ENCODE measurements at places on chromosomes 2 and 18. TPM values are rescaled to one million over a fixed set of nuclear protein-coding genes. Genes with fewer than 3 reads are reported as not detected.

DNA sequence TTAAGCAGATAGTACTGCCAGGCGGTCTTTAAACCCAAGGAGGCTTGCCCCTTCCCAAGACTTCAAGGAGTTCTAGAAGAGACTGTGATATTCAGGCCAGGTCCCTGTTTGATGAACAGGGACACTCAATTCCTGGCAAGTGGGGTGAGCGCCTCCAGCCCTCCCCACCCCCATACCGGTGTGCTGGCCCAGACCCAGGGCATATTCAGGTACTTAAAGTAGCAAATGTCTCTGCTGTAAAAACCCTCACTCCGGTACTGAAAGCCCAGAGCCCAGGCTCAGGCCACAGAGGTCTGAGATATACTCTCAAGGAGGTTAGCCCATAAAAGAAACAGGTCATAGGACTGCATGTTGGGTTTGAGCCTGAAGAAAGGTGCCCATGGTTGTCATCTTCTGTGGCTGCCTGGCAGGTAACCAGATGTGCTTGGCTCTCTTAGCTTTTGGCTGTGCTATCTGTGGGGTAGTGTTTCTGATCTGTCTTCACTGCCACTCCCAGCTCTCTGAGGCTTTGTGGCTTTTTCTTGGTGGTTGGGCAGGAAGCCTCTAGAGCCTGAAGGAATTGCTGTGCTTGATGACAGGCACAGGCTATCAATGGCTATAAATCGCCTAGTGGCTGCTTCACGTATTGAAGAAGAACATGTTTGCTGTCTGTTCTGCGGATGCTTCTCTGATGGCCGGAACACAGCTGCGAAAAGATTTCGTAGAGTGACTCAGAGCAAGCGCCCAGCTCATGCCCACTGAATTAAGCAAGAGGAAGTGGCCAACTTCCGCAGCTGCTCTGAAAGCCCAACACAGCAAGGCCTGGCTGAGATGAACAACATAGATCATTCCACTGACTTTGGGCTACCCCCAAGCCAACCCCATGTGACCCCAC is 63.3 kb upstream of the ALPP start:
- peak; percentile 46 for DNase-seq

DNA sequence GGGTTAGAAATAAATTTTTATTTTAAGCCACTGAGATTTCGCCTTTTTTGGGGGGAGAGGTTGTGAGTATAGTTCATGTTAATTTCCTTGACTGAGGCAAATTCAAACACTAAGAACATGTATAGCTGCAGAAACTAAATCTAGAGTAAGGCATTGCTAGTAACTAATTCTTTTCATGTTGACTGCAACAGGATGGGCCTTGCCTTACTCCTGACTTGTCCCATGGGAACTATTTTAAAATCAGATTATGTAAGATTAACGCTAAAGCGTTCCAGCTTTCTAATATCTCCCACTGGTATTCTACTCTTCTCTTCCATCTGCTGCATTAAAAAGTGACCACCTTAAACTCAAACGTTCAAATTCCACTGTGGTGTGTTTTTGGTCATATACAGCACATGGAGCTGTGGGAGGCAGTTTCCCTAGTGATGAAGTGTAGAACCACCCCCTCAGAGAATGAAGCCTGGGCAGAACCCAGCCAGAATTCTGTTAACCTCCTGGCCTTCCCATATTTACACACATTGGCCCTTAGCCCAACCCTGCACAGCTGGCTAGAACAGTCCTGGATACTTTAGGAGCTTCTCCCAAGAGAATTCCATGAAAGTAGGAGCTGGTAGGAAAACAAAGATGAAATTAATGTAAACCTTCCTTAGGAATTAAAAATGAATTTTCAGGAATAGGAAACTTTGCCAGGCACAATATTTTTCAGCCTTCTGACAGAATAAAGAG is 687.8 kb downstream of the SLC4A3 start:
- DNase-seq: peak; percentile 62

DNA sequence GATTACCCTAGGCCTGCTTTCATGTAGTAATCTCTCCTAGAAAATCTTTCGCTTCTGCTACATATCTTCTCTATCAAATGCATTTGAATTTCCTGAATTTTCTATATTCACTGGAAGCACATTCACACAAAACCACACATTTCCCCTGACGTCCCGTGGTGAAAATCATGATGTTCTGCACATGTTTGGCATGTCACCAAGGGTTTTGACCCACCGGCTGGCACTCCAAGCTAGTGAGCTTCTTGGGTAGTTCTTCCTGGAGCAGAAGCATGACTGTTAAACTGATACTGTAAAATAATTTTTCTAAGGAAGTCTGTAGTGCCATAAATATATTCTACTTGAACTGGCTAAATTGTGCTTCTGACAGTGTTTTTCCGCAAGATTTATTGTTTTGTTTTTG is 510.1 kb upstream of the SLC8A1 start:
- DNase-seq: no peak

- DNase-seq: peak; percentile 7
These were observed 249.7 kb upstream of the NCKAP5 start for GRCh38 chr2:133817680-133818566.

GRCh38 chr2:146661473-146662096 is 1183.2 kb upstream of the ACVR2A start:
- DNase-seq: peak; percentile 17

- DNase-seq: no peak
These were observed 105.5 kb upstream of the CCDC68 start for GRCh38 chr18:55064760-55065159.

- DNase-seq: no peak
These were observed 27.2 kb downstream of the CDKL4 start for GRCh38 chr2:39216346-39217191.

DNA sequence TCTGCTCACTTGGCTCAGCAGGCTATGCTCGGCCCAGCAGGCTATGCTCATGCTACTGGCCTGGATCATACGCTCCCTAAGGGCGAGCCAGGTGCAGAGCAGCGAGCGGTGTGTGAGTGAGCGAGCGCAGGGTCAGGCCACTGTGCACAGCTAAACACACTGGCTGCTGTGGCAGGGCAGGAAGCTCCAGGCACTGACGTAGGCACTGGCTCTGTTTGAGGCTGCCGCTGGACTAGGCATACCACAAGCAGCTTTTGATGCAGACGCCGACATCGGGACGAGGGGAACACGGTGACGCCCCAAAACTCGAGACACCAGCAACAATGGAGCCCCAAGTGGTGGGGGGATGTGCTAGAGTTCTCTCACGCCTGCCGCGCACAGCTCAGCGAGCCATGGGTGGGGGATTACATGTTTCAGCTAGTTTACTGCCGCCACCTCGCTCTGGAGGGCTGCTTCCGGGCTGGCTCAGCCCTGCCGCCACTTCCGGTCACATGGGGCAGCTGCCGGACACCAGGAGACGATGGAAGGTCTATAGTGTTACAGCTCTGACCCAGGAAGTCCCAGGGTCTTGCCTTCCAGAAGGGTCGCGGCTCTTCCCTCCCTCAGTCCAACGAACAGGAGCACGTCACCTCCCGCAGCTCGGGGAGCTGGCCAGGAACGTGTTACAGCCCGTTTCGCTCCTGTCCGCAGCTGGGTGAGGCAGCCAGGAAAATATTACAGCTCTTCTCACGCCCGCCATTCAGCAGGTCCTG is 1176.9 kb upstream of the LRRTM1 start:
- no peak for DNase-seq

DNA sequence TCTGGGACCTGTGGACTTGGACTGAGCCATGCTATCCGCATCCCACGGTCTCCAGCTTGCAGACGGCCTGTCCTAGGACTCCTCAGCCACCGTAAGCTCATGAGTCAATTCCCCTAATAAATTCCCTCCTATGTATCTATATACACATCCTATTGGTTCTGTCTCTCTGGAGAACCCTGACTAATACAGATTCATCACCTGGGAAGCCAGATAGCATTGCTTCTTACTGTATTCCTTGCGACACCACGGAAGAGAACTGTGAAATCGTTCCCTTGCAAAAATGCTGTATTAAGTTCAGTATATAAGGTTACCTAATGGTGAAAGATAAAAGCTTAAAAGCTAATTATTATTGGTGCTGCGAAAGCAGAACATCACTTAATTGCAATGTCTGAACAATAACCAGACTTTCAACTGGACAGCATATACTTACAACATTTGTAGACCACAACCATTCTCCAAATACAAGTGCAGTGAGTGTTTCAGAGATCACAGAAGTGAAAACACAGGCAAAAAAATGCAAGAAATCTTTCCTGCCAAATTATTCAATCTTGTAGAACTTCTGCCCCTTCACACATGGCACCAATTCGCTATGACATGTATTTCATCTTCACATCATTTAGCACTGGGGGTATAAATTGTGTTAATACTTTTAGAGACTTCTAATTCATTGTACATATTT is 352.9 kb downstream of the TXNL1 start:
- DNase-seq: no peak

DNA sequence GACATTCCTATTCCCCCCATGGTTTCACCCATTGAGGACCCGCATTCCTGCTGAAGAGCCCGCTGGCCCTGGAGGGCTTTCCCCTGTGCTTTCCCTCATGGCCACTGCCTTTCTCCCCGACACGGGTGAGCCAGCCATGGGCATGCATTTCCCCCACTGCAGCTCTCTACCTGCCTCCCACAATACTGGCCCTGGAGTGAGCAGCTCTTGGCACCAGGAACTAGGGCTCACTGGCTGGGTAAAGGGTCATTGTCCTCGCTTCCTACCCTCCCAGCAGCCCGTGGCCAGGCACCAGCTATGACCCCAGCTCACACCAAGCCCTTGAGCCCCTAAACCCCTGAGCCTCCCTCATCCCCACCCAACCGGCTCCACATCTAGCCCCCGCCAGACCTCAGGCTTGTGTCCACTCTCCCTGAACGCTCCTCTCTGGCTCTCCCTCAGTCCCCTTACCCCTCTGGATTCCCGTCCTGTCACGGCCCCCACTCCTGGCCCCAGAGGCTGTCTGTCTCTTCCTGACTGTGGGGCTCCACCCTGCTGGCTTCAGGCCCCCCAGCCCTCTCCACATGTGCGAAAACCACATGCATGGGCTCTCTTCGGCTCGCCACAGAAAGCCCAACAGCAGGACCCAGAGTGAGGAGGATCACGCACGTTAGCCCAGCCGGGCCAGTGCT is 199.8 kb downstream of the ZFP36L2 start:
- DNase-seq: no peak

DNA sequence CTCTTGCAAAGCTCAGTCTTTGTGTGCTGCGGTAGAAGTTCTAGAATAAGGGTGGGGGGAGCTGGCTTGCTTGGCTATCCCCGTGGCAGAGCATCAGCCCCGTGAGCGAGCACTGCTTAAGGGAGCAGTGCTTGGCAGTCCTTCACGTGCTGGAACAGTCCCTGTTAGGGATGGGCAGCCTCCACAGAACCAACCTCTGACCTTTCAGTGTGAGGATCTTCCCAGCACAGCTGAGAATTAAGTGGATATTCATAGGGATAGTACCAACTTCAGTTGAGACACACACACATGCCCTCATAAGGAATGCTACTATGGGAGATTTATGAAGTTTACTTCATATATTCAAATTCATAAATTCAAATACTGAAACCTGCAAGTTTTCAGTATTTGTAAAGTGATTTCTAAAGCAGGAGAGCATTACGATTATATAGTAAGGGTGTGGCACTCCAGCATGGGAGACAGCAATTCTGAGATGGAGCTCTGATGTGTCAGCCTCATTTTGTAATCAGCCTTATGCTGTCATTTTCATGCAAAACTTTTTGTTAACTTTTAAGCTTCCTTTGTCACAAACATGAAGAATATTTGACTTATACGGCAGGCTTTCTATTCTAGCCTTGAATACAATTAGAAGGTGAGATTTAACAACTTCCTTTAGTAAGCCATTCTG is 39.5 kb downstream of the ATP9B start:
- DNase-seq: no peak

GRCh38 chr2:182110347-182110746 is 124.7 kb downstream of the PPP1R1C start:
- DNase-seq: no peak

DNA sequence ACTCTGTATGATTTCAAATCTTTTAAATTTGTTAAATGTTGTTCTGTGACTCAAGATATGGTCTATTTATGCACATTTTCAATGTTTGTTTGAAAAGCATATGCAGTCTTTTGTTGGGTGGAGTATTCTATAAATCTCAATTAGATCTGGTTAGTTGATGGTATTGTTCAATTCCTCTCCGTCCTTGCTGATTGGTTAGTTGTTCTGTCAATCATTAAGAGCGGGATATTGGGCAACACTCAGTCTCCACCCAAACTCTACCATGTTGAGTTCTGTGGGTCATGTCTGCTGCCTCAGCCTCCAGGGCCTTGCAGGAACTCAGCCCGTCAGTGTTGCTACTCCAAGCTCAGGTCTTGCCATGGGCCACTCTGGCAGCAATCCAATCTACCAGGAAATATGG is 118.9 kb downstream of the VWA3B start:
- DNase-seq: no peak

- no peak for DNase-seq
These were observed 4.1 kb downstream of the NEMP2 start for GRCh38 chr2:190530248-190530900.

- peak; percentile 51 for DNase-seq
These were observed at the start of gene RAB27B for GRCh38 chr18:54828281-54828881. Gene RAB27B (plus strand): TSS chr18:54828477. CDS start chr18:54877586, 49,109 bp downstream.

DNA sequence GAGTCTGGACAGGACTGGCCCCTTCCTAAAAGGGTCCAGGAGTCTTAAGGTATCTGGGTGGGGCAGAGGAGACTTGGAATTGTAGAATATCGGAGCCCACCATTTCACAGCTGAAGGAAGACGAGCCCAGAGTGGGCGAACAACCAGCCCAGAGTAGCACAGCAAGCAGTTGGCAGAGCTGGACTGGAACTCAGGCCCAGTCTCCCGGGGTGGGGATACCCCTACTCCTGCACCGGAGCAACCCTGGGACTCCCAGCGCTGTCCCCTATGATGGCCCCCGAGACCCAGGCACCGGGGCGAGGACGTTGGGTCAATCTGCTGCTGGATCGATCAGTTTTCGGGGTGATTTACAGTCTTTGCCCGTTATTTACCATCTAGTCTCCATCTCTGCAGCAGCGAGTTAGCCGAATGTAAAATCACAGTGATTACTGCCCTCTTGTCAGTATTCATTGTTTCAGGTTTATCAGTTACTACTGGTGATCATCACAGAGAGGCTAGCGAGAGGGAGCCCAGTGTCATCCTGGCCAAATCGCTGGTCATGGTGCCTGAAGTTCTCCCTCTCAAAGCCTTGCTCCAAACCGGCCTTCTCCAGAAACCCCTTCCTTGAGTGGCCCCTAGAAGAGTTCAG is 75.3 kb downstream of the SMAD7 start:
- no peak for DNase-seq

GRCh38 chr2:28616396-28616999 is 120.6 kb downstream of the PLB1 start:
- DNase-seq: no peak

GRCh38 chr2:60595953-60596352 is 42.5 kb upstream of the BCL11A start:
- DNase-seq: no peak

Gene AGPS
- polyA plus RNA-seq: 31.5 TPM

Gene VWA3B
- 1.5 TPM for polyA plus RNA-seq

Gene SERPINB2
- polyA plus RNA-seq: 0.27 TPM

Gene PROM2
- polyA plus RNA-seq: 2.8 TPM

Gene STAT4
- 0.95 TPM for polyA plus RNA-seq

Gene SERPINB4
- 2.2 TPM for polyA plus RNA-seq

Gene TNFAIP6
- 21.0 TPM for polyA plus RNA-seq

Gene ST8SIA5
- polyA plus RNA-seq: 4.9 TPM

Gene ANKRD62
- not detected for polyA plus RNA-seq

Gene GPR35
- polyA plus RNA-seq: 1.2 TPM

Gene GAD1
- 1.3 TPM for polyA plus RNA-seq

Gene RAD51AP2
- polyA plus RNA-seq: 0.37 TPM

Gene FHOD3
- polyA plus RNA-seq: 31.4 TPM

Gene ATP6V1C2
- polyA plus RNA-seq: 4.3 TPM

Gene FBXO41
- polyA plus RNA-seq: 0.40 TPM

Gene DSG4
- polyA plus RNA-seq: not detected
